ENCODE measurements at places on chromosomes 16 and 17.

DNA sequence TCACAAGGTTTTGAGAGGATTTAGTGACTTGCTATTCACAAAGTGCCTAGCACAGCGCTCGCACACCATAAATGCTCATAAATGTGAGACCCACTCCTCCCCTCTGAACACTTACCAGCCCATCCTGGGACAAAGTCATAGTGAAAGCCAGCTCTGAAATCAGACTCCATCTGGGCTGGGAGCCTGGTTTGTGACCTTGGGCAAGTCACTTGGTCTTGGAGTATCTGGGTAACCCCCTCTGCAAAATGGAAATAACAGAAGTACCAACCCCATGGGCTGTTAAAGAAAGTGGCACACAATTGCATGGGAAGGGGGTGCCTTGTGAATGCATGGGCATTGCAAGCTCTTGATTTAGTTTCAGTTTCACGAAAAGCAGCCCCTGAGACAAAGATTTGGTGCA lies 104.7 kb upstream of the CDH5 start:
- no peak for DNase-seq

DNA sequence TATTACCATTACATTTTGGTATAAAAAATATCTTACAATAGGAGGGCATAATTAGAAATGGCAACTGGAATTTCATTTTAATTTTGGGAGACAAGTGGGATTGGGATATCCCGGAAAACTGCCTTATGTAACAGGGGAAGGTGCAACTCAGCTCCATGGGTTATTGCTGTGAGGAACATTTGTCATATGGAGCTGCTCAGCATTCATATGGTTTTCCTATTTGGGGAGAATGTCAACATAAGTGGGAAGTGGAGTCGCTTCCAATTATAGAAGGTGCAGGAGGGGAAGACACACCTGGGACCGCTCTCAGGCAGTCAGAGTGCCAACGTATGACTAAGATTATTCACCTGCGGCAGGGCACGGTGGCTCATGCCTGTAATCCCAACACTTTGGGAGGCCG lies 10.7 kb downstream of the ODF4 start:
- DNase-seq: no peak

DNA sequence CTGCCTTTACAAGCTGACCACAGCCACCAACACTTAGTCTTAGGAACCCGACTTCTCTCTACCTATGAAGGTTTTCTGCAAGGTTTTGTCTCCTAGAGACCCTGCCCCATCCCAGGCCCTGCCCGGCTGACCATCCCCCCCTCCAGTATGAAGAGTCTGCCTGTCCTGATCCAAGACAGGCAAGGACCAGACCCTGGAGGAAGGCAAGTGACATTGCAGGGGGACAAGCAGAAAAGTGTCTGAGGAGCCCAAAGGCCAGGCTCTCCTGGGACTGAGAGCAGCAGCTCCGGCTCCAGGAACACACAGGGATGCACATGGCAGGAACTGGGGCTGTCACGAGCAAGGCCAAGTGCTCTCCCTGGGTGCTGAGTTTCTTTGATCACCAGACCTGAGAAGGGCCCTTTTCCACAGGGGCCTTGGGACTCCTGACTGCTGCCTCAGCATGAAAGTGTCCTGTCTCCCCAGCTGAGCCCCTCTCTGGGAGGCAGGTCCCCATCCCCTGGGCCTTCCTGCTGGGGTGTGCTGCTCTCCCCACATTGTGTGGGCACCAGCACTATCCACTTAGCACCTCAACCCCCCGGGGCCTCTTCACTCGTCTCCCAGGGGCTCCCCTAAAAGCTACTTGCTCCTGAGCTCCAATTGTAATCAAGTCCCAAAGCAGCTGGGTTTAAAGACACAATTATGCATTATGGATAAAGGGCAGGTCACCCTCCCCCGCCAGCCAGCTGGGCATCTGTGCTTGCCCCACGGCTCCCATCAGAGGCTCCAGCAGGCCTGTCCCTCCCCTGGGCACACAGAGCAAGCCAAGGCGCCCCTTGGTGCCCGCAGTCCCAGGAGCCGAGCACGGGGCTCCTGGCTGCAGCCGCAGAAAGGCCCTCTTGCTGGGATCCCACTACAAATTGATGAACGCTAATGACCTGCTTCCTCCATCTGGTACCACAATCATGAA lies 11.6 kb upstream of the CACNG4 start:
- DNase-seq: no peak

DNA sequence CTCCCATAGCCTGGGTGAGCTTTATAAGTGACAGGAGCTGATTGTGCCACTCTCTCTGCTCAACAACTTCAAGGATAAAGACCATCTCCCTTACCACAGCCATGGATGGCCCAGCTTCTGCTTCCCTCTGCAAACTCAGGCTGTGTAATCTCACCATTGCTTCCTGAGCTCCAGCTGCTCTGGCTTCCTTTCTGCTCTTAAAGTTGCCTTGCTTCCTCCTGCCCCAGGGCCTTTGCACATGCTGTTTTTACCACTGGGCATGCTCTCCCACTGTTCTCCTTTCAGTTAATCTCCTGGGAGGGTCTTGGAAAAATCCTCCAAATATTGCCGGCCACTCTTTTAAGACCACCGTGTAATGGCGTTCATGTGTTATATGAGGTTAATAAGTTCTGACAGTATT lies 265.1 kb upstream of the C16orf82 start:
- DNase-seq: no peak

DNA sequence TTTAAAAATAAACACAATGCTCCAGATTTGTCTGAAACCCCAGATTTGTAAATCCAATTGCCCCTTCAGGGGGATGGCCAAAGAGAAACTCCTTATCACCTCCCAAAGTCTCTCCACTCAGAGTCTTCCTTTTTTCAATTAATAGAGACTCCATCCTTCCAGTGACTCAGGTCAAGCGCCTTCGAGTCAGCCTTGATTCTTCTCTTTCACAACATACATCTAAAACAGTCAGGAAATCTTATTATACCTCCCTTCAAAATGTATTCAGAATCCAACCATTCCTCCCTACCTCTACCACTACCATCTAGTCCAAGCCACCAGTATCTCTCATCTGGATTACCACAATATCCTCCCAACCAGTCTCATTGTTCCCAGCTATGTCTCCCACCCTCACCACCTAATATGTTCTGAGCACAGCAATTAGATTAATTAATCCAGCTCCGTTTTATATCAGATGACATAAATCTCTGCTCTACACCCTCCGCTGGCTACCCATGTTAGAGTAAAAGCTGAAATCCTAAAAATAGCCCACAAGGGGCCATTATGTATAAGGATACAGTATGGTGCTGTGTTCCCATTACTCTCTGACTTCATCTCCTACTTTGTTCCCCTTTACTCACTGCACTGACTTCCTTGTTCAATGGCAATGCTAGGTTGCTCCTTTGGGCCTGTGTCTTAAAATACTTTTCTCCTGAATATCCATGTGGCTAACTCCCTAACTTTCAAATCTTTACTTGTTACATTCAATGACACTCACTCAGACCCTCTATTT lies 11.8 kb downstream of the SIAH1 start:
- DNase-seq: peak; percentile 62

DNA sequence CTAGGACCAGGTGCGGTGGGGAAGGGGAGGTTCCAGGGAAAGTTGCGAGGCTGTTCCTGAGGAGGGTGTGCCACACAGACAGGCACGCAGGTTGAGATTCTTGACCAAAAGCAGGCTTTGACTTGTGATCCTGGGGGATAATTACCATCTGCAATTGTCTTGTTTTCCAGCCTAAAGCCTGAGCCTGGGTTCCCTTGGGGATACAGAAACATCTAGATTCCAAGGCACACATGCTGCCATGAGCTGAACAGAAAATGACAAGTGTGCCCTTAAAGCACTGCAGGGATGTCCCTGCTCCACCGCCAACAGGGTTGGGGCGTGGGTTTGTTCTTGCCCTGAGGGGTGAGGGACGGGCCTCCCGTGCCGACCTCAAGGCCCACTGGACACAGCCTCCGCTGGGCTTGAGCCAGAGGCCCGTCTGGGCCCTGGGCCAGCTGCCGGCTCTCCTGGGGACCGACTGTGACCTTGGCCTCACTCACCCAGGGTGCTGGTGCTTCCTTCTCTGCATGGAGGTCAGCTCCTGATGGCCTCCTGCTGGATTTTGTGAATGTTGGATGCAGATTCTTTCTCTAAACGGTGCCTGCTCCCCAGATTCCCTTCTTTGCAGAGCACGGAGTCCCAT lies 14.0 kb downstream of the CA5A start:
- DNase-seq: no peak

DNA sequence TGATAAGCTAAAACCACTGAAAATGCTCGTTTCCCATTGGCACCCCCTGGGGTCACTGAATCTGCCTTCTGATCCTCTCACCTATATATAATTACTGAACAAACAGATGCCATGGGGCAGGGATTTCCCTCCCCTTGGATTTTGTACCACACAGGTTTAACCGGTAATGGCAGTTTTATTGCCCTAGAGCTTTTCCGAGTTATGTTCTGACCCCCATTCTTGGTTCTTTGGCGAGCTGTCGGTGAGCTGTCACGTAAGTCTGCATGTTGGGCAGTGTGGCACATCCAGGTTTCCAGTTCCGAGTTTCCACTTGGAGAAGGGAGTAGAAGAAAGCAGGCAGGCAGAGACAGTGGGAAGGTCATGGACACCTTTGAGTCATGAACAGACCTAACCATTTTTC lies 7.1 kb downstream of the TMEM97 start:
- DNase-seq: no peak

GRCh38 chr16:81902025-81902424 lies 109.2 kb downstream of the SDR42E1 start:
- no peak for DNase-seq

GRCh38 chr16:4260360-4260759 lies 12.5 kb downstream of the TFAP4 start:
- DNase-seq: no peak

GRCh38 chr16:85344502-85345128 lies 232.3 kb upstream of the CIBAR2 start:
- DNase-seq: no peak

- no peak for DNase-seq
Observed at GRCh38 chr16:16985707-16986106, 485.1 kb downstream of the XYLT1 start.

DNA sequence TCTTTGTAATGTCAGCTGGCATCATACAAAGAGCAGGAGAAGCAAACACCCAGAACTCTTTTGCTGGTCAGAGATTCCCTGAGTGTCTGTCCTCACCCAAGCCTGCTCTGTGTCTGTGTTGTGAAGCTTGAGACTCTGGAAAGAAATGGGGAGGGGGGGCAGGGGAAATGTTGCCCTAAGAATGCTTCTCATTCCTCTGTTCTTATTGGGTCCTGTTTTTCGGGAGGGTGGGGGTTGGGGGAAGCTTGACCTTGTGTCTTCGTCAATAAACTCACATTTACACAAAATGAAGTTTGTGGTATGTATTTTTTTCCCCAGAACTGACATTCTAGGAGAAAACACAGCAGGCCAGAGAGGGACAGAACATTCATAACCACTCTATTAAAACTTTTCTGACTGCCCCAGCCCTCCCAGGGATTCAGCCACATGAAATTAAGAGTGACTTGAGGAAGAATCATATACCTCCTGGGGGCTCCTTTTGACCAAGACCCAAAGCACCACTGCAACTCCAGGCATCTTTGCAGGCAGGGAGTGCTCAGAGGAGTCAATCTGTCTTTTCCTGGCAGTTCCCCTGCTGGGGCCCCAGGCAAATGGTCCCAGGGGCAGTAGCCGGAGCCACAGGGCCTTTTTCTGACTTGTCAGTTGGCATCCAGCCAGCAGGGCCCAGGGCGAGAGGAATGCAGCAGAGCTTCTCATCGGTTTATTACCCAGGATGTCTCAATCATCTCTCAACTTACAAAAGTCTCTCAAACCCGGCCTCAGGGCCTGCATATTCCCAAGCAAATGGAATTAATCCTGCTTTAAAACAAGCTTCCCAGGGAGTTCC lies 5.1 kb upstream of the RASL10B start:
- DNase-seq: no peak

DNA sequence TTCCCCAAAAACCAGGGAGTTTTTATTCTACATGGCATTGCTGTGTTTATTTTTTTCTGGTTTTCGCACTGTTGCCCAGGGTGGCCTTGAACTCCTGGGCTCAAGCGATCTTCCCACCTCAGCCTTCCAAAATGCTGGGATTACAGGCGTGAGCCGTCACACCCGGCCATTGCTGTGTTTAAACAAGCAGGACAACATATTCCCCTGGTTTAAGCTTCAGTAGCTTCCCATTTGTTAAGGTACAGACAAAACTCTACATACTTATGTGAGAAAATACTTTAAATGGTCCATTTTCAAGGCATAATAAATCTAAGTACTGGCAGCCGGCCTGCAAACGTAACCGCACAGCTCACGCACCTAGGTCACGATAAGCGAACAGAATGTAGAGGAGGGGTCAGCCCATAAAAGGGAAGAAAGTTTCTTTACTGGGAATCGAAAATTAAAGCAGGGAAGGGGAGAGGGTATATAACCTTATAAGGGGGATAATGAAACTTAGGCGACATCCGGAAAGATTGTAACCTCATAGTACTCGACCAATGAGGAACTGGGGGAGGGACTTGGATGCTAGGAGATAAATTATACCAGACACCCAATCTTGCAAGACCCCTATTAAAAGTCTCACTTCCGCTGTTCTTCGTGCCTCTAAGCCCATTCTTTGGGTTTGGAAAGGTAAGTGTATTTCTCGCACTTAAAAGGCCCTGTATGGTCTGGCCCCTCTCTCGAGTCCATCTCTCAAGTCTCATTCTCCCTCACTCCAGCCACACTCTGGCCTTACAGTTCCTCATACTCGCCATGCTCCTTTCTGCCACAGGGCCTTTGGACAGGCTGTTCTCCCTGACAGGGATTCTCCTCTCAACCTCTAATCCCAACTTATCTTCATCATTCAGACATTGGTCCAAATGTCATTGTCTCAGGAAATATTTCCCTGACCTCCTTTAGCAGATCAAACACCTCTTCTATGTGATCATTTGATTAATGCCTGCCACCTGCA lies 59.2 kb downstream of the TEX14 start:
- no peak for DNase-seq

- DNase-seq: no peak
Observed at GRCh38 chr16:19735074-19735867, 17.2 kb downstream of the IQCK start.

- DNase-seq: no peak
Observed at GRCh38 chr16:70793851-70794502, 7.0 kb downstream of the VAC14 start.

- peak; percentile 62 for DNase-seq
Observed at GRCh38 chr17:43808076-43808475, 24.9 kb downstream of the MPP3 start.

DNA sequence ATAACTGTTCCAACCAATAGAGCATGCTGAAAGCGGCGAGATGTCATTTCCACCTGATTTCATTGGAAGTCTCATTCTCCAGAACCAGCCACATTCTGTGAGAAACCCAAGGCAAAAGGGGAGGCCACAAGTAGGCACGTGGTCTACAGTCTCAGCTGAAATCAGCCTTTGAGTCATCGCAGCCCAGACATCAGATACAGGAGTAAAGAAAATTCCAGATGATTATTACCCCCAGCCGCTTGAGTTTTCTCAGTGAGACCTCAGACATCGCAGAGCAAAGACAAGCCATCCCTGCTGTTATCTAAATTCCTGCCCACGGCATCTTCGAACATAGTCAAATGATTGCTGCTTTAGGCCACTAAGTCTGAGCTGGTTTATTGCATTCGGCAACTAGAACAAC lies 23.1 kb downstream of the STAT3 start:
- DNase-seq: peak; percentile 60

- DNase-seq: no peak
Observed at GRCh38 chr17:16378636-16379282, 2.1 kb upstream of the UBB start.
